ENCODE measurements at places on chromosomes 4 and X.

- DNase-seq = no peak
Observed at GRCh38 chr4:2045518-2045951, 13.6 kb upstream of the NAT8L start.

DNA sequence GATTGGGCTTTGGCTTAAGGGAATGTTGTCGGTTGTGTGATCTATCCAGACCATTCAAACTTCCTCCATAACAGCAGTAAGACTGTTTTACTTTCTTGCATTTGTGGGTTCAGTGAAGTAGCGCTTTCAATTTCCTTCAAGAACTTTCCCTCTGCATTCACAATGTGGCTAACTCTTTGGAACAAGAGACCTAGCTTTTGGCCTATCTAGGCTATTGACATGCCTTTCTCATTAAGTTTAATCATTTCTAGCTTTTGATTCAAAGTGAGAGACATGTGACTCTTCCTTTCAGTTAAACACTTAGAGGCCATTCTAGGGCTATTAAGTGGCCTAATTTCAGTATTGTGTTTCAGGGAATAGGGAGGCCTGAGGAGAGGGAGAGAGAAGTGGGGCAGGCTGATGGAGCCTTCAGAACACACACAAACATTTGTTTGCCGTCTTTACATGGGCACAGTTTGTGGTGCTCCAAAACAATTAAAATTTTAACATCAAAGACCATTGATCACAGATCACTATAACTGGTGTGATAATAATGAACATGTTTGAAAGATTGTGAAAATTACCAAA lies 34.1 kb downstream of the ADH5 start:
- no peak for DNase-seq

DNA sequence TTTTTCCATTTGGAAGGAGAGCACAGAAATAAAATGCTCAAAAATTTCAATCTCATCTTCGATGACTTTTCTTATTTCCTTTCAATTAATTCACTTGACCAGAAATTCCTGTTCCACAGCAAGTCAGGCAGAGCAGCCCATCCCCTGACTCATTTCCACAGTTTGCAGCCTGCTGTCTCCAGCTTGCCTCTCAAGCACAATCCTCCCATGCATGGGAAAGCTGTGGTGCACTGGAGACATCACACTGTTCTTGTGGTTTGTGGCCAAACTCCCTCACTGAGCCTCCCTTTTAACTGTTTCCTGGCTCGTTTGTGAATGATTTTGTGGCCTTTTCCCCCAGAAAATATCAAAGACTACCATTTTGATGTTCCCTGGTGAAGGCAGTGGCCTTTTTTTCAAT lies 114.0 kb upstream of the ENPEP start:
- DNase-seq = no peak

- no peak for DNase-seq
Observed at GRCh38 chrX:7062276-7062675, 85.2 kb upstream of the STS start.

- DNase-seq = no peak
Observed at GRCh38 chr4:114093221-114093715, 113.8 kb upstream of the ARSJ start.

DNA sequence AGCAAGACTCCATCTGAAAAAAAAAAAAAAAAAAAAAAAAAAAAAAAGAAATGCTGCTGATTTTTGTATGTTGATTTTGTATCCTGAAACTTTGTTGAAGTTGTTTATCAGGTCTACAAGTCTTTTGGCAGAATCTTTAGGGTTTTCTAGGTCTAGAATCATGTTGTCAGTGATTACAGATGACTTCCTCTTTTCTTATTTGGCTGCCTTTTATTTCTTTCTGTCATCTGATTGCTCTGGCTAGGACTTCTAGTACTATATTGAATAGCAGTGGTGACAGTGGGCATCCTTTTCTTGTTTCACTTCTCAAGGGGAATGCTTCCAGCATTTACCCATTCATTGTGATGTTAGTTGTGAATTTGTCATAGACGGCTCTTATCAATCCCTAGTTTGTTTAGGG lies 334.4 kb downstream of the SPRY1 start:
- DNase-seq = no peak

- DNase-seq = no peak
Observed at GRCh38 chr4:121156822-121157769, 7.0 kb downstream of the TNIP3 start.

- DNase-seq = no peak
Observed at GRCh38 chrX:78111140-78111931, 7.3 kb downstream of the PGK1 start.

GRCh38 chr4:4719436-4719835 lies 140.0 kb upstream of the MSX1 start:
- no peak for DNase-seq

DNA sequence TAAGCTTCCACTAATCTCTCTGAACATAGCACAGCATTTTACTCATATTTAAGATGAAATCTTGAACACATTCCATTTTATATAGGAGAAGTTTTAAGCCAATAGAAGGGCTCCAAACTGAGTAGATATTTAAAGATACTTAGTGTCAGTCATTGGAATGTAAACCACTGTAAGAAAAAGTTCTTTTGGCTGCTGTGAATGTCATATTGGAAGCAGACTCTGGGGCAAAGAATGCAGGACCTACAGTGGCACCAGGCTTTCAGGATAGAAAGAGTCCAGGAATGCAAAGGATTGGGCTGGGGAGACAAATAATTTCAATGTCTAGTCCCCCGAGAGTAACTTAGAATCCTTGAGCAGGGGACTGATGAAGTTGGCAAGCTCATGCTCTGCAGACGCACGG lies 1047.7 kb downstream of the STIM2 start:
- no peak for DNase-seq

GRCh38 chrX:44480591-44480990 lies 62.1 kb downstream of the FUNDC1 start:
- no peak for DNase-seq

DNA sequence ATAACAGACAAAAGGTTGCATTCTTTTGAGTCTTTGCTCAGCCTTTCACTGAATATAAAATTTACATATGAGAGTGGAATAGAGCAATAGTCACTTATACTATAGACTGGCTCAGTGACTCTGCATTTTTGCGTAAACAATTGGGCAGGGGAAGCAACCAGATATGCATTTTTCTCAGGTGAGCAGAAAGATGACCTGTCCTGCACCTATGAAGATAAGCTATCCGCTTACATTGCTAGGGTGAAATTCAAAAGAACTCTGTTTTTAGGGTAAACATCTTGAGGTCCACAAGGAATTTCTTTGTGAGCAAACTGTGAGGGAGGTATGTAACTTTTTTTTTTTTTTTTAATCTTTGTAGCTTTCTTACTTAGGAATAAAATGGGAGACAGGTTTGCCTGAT lies 602.4 kb upstream of the PRKX start:
- no peak for DNase-seq

GRCh38 chr4:47704693-47705325 lies 133.1 kb downstream of the CORIN start:
- no peak for DNase-seq

DNA sequence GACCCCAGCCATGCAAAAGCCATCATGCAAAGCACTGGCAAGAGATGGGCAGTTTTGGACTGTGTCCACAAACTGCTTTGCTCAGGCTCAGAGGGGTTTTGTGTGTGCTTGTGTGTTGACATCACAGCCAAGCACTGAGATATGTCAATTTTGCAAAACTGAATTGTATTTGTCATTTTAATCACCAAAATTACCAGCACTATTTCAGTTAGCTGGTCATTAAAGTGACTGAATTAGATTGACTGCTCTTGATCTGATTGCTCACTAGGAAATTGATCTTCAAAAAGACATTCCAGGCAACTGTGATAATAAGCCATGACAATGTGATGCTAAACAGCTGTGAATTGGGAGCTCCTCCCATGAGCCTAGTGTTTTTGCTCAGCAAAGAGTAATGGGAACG lies 337.3 kb upstream of the GNPDA2 start:
- no peak for DNase-seq

DNA sequence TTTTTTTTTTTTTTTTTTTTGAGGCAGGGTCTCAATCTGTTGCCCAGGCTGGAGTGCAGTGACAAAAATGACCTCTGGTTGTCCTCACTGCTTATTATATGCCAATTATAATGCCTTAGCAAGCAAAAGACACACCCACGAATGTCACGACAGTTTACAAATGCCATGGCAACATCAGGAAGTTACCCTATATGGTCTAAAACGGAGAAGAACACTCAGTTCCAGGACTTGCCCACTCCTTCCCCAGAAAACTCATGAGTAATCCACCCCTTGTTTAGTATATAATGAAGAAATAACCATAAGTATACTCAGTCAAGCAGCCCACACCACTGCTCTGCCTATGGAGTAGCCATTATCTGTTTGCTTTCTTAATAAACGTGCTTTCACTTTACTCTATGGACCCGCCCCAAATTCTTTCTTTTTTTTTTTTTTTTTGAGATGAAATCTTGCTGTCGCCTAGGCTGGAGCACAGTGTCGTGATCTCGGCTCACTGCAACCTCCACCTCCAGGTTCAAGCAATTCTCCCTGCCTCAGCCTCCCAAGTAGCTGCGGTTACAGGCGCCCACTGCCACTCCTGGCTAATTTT lies 106.2 kb downstream of the SMIM20 start:
- DNase-seq = no peak

GRCh38 chr4:98481167-98481566 lies 177.2 kb downstream of the TSPAN5 start:
- no peak for DNase-seq

- DNase-seq = peak; percentile 30
Observed at GRCh38 chrX:49754233-49754857, 58.6 kb upstream of the PAGE1 start.

- DNase-seq = no peak
Observed at GRCh38 chr4:186078981-186079638, 10.2 kb downstream of the TLR3 start.

DNA sequence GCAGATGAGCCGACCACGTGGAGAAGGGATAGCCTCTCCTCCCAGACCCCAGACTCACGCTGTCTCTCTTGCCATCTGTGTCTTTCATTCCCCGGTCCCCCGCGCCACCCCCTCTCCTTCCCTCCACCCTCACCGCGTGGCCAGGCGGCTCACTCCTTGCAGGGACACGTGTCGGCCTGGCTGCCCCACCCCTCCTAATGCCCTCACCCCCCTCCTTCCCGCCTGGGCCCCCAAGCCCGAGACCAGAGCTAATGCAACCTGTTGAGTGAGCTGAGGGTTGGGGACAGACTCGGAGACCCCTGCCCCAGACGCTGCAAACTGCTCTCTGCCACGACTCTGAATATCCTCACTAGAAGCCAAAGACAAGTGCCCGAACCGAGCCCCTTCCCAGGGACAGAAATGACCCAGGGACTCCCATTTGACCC lies 1.8 kb downstream of the SLC38A5 start:
- DNase-seq = no peak

DNA sequence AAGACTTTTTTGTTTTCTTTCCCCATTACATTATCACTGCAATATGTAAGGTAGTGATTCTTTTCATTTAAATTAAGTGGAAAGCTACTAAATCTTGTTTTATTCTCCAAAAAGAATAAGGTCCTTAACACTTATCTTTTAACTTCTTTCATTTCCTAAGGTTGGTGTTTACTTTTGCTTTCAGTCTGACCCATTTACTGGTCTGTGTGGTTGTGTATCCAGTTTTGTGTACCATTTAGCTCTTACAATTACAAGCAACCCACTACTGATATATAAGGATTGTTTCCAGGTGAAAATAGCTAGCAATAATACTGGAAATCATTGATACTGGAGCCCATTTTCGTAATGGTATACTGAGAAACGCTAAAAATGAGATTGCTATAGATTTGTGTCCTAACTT lies 123.1 kb upstream of the CXorf66 start:
- no peak for DNase-seq

GRCh38 chr4:80033581-80033980 lies 39.4 kb downstream of the ANTXR2 start:
- no peak for DNase-seq

- no peak for DNase-seq
Observed at GRCh38 chr4:7978489-7978888, 38.8 kb upstream of the AFAP1 start.

DNA sequence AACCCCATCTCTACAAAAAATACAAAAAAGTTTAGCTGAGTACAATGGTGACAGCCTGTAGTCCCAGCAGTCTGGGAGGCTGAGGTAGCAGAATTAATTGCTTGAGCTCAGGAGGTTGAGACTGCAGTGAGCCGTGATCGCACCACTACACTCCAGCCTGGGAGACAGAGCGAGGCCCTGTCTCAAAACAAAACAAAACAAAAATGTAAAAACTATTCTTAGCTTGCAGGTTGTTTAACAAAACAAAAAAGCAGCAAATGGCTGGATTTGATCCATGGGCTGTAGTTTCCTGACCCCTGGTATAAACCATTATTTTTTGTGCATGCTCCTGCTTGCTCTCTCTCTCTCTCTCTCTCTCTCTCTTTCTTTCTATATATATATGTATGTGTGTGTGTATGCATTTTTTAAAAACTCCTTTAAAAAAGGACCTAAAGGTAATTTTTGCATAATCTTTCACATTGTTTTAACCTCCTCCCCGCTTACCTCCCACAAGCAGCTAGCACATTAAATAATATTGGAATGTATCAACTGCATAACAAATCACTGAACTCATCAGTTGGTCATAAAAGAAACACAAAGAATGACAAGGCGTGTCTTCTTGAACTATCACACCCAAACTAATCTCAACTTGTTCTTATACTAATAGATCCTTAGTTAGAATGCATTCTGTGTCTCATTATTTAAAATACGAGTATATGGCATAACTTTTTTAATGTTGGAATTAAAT lies 4.8 kb downstream of the AREG start:
- no peak for DNase-seq

DNA sequence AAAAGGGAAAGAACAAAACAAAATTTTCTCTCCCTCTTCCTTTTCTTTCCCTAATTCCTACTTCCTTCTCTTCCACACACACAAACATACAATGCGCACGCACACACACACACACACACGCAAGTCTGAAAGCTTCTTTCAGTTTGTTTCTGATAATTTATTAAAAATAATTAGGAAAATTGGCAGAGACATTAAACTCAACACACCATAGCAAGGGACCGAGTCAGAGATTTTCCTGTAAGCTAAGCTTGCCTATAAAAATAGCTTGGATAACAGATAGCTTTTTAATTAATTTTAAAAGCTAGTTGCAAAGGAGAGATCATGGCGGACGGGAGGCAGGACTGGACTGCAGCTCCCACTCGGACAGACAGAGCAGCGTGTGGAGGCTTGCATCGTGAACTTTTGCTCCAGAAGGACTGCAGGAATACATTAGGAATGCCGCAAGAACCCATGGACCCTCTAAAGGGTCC lies 92.6 kb upstream of the MAPK10 start:
- DNase-seq = no peak

GRCh38 chr4:22179124-22179874 lies 230.7 kb upstream of the KCNIP4 start:
- DNase-seq = no peak
